Left colon (tissue), 2 donors: ENCODE measurements at places on chromosomes 16 and 17. TPM values are rescaled to one million over a fixed set of nuclear protein-coding genes. Genes with fewer than 3 reads are reported as not detected.

The HOXB13 gene
- 39.4 TPM for total RNA-seq

DNA sequence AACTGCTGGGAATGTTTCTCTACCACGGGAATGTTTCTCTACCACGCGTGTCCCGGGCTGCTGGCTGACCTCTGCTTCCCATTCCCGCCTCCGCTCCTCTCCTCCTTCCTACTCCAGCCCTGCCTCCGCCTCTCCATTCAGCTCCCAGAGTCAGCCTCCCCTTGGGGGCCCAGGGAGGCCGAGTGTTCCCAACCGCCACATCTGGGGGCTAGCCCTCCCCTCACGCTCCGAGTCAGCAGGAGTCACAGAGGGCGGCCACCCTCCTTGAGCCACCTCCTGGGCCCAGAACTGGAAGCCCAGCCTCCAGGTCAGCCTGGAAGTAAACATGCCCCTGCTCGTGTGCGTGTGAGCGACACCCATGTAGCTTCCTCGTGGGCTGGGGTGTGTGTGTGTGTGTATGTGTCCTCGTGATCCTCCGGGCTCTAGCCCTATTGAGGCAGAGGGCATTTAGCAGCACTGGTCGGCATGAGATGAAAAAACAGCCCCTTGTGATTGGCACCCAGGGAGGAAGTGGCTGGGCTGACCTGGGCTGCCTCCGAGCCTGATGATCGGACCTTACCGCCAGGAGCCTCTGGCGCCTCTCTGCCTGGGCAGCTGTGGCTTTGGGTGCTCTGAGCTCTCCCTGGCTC is 7.3 kb downstream of the CYGB start:
- DNase-seq = peak; percentile 32

The CEP112 gene
- 4.5 TPM for total RNA-seq

The PRSS8 gene
- 428 TPM for total RNA-seq

DNA sequence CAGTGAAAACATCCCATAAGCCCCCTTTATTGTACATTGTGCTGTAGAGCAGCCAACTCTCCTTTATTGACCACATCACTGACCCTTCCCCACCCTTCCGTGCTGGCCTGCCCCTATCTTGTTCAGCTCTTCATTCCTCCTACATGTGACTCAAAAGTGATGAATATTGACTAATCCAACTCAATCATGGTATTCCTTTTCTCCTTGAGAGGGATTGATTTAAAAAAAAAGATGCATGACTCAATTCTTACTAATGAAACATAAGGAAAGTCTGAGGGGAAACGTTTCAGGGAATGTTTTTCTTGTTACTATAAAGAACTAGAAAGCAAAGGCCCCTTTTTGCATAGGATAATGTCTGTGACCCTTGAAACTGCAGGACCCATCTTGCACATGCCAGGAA is 125.2 kb upstream of the SOX9 start:
- DNase-seq = no peak

The ASPHD1 gene
- 2.0 TPM for total RNA-seq

- no peak for DNase-seq
These were observed 18.1 kb downstream of the CLTC start for GRCh38 chr17:59637611-59638310.

DNA sequence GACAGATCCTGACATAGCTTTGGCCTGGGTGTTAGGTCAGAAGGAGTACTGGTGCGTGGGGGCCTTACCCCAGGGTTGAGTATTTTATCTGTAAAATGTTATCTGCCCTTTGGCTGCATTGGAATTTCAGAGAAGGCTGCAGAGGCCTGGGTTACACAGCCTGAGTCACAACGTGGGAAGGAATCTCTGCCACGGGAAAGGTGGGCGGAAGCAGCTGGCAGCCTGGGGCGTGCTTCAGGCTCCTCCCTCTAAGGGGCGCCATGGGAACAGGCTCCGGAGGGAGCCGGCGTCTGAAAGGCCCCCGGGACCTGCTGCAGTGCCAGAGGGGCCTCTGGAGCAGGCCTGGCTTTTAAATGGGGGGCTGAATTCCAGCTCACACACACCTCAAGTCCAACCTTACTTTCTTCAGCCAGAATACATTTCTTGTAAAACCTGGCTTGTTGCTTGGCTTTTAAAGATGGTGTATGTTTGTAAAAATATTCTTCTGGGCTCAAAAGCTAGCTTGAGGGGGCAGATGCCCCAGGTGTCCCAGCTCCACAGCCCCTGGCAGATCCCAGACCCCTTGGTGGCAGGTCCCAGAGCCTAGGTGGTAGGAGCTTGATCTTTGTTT is 142.2 kb downstream of the RAB11FIP4 start:
- no peak for DNase-seq

GRCh38 chr16:10933865-10934264 is 8.4 kb downstream of the DEXI start:
- DNase-seq = no peak

The TNFSF13 gene
- 121 TPM for total RNA-seq

The CETP gene
- total RNA-seq = not detected

DNA sequence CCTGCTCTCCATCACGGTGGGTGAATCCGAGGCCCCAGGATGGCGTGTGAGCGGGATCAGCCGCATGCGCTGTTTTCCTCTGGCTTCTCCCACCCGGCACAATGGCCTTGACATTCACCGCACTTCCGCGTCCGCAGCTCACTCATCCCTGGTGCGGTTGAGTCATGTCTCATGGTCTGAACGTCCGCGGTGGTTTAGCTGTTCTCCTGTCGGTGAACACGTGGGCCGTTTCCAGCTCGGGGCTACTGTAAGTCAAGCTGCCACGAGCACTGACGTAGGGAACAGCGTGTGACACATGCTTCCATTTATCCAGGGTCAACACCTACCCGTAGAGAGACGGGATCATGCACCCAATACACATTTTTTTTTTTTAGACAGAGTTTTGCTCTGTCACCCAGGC is 15.3 kb upstream of the CACNA1H start:
- no peak for DNase-seq

The KRT33A gene
- not detected for total RNA-seq

DNA sequence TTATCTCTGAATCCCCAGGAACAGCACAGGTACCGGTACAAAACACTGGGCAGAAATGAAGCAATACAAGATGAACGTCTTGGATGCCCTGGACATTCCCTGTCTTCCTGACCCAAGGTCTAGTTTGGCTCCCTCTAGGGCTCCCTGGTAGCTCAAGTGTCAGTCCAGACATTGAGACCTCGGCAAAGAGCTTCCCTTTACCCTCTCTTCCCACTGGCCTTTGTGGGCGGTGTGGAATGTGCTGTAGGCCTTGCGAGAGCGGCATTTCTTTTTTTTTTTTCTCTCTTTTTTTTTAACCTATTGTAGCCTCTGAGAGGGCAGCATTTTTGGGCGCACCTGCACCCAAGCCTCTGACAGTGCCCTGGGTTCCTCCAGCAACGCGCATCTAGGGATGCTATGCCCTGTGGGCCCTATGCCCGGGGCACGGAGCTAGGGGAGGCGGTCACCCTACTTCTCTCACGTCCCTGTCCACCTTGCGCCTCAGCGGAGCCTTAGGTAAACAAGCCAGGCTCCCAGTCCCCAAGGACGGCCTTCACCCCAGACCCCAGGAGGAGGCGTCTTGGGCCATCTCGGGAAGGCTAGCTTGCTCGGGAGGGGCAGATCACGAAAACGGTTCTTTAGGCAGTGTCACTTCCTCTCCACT is 1.2 kb upstream of the NFATC3 start:
- no peak for DNase-seq

- peak; percentile 45 for DNase-seq
These were observed 986 bp upstream of the ELOB start for GRCh38 chr16:2777903-2778629.

GRCh38 chr17:36993227-36993626 is 44.5 kb downstream of the AATF start:
- no peak for DNase-seq

DNA sequence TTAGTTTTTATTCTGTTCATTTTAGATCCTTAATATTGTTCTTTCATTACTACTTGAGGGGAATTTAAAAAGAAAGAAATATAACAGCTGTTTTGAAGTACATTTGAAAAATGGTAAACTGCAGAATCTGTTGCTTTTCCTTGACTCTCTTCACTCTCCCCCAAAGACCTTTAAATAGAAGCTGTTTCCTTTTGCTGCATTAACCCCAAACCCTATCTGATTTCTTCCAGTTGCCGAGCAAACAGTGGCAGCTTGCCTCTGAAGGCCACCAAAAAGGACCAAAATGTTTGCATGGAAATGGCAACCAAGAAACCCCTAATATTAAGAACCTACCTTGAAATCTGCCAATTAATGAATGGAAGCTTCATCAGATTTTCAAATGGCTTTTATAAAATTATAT is 37.1 kb downstream of the PRKCA start:
- DNase-seq = no peak

The HOXB5 gene
- total RNA-seq = 16.4 TPM

- no peak for DNase-seq
These were observed 1.7 kb downstream of the MYH1 start for GRCh38 chr17:10516638-10517037.

- no peak for DNase-seq
These were observed 12.5 kb upstream of the TMIGD1 start for GRCh38 chr17:30346221-30346795.

DNA sequence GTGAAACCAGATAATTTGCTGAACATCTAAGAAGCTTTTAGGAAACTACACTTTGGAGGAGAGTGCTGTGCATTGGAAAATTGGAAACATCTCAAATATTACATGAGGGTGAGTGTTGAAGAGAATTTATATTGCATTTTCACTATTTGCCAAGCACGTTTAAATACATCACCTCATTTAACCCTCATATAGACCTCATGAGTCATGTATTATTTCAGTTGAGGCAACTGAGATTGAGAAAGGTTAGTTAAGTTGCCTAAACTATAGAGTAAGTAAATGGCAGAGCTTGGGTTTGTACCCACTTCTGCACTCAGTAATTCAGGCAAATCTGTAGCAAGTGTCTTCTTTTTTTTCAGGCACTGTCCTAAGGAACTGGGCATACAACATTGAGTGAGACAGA is 3.7 kb upstream of the NLK start:
- no peak for DNase-seq

- DNase-seq = peak; percentile 90
These were observed 11.5 kb downstream of the FLII start for GRCh38 chr17:18246880-18247612.

DNA sequence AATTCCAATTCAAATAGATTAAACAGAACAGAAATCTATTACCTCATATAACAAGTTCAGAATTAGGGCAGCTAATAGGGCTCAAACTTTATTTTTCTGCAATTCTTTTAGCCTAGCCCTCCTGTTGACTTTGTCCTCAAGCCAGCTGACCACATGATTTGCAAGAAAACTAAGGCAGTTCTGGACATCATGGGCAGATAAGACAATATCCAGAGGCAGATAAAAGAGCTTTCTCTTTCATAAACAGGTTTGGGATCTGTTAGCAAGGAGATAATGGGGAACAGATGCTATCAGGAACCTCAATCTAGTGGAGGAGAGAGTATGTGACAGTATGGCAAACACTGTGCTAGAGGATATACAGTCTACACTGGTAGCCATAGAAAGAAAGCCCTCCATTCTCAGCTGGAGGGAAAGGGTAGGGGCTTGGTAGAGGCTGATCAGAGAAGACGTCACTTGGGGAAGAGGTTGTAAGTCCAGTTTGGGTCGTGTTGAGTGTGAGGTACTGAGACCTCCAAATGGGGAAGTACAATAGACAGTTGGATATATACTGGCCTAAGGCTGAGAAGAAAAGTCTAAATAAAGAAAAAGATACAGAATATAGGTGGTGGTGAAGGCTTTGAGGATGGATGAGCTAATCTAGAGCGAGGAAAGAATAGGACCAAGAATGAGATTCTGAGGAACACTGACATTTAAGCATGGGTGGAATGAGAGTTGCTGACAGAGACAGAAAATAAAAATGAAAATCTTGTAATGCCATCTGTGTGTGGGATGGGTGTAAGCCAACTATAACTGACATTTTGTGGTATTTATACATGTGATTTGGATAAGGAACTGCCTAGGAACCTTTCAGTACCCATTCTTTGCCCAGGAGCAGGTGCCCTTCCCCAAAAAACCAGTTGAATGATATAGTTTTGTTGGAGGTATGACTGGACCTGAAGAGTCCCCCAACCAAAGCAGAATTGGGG is 67.4 kb downstream of the CYB561 start:
- no peak for DNase-seq

The KIFC3 gene
- 5.6 TPM for total RNA-seq
